Activated T-cell treated with anti-CD3 and anti-CD28 coated beads for 24 hours (primary cell): ENCODE measurements at places on chromosomes 6 and 20.
A peak's percentile ranks its signal among the peaks of the same experiment; 100 is the strongest.

DNA sequence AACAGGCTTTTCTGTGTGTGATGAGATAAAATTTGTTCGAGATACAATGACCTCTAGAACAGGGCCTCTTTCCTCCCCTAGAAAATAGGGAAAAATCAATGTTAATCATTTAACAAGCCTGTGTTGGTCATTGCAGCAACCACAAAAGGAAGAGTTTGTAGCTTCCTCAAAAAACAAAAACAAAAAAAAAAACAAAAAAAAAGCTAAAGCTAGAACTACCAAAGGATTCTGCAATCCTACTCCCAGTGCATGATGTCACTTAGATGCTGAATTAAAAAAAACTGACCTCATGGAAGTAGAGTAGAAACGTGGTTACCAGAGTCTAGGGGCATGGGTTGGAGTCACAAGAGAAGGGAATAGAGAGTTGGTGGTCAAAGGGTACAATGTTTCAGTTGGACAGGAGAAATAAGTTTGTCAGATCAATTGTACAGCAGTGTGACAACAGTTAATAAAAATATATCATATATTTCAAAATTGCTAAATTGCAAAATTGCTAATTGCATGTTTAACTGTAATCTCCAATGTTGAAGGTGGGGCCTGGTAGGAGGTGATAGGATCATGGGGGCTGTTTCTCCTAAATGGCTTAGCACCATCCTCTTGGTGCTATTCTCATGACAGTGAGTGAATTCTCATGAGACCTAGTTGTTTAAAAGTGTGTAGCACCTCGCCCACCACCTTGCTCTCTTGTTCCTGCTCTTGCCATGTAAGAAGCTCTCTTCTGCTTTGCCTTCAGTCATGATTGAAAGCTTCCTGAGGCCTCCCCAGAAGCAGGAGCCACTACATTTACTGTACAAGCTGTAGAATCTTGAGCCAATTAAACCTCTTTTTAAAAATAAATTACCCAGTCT, 163.4 kb upstream of the SIM1 start:
- DNase-seq, result no peak

- no peak for DNase-seq
These were observed 38.2 kb downstream of the KIF6 start for GRCh38 chr6:39686976-39687375.

DNA sequence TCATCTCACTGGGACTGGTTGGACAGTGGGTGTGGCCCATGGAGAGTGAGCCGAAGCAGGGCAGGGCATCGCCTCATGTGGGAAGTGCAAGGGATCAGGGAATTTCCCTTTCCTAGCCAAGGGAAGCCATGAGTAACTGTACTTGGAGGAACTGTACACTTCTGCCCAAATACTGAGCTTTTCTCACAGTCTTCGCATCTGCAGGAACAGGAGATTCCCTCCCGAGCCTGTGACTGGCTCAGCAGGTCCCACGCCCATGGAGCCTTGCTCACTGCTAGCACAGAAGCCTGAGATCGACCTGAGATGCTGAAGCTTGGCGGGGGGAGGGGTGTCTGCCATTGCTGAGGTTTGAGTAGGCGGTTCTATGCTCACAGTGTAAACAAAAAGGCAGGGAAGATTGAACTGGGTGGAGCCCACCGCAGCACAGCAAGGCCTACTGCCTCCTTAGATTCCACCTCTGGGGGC, 10.4 kb upstream of the CALHM5 start:
- DNase-seq, result no peak

GRCh38 chr20:55160037-55160436, 684.6 kb downstream of the DOK5 start:
- DNase-seq, result no peak

DNA sequence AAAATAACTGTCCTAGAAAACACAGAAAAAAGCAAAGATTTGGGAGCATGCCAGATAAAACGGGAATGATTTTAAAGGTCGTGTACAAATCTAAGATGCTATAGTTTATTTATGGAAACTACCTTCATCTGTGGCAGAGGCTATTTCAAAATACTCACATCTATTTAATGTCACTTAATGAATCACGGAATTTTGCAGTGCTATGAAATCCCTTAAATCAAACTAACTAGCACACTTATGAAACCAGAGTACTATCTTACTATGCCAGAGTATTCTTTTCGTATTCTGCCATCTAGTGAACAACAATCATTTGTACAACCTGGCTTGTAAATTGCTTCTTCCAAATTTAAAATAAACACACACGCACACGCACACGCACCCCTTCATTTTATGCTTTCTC, 77.9 kb upstream of the BMP5 start:
- no peak for DNase-seq

DNA sequence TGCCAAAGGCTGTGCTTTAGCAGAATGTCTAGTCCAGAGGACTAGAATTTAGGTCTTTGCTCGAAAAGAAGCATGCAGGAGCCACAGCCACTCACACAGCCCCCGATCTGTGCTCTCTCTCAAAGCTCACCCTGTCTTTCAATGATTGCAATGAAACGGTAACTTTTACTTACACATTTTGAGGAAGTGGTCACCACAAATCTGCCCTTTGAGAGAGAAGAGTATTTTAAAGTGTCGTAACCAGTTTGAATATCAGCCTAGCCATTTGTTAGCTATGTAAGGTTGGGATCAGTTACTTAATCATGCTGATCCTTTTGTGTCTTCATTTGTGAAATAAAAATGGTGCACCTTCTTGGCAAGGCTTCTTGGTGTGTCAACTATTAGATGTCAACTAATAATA, 209.0 kb downstream of the TFAP2A start:
- DNase-seq, result no peak

DNA sequence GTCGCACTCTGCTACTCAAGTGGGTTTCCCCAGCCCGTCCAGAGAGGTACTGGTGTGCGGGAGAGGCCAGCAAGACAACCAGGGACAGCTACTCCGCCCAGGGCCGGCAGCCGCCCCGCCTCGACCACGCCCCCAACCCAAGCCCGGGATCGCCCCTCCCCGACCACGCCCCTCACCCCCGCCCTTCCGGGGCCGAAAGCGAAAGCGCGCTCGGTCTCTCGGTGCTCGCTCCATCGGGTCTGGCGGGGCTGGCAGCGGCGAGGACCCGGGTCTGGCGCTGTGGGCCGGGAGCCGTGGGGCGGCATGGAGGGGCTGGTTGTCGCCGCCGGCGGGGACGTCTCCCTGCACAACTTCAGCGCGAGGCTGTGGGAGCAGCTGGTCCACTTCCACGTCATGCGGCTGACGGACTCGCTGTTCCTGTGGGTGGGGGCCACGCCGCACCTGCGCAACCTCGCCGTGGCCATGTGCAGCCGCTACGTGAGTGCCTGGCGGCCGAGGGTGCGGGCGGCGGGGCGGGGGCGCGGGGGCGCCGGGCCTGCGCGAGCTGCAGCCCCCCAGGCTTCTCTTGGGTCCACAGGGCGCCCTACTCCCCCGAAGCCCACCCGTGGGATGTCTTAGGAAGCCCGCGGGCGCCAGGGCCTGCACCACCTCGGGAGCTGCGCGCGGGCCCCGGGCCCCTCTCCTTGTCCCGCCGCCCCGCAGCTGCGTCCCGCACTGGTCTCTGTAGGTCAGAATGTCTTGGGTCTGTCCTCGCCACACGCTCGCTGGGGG, at the start of gene PSMG4:
Gene PSMG4, plus strand, starts transcription at position 228 of the 771 bp plus-strand sequence. Its CDS starts 76 bp downstream, at position 304.
- peak; percentile 94 for DNase-seq

DNA sequence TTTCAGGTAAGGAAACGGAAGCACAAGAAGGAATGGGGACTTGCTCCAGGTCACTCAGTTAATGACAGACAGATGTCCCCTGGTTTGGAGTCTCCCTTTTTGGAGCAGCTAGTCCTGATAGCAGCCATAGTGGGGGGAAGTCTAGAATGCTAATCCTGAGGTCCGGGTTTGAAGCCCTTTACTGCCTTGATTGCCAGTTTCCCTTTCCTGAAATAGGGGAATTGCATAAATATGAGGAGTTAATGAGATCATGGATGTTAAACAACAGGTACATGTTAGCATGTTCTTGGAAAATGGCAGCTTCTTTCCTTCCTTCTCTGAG, 341 bp upstream of the TTPAL start:
- DNase-seq, result no peak

GRCh38 chr20:35901678-35902544, 52.4 kb downstream of the SCAND1 start:
- DNase-seq, result no peak

DNA sequence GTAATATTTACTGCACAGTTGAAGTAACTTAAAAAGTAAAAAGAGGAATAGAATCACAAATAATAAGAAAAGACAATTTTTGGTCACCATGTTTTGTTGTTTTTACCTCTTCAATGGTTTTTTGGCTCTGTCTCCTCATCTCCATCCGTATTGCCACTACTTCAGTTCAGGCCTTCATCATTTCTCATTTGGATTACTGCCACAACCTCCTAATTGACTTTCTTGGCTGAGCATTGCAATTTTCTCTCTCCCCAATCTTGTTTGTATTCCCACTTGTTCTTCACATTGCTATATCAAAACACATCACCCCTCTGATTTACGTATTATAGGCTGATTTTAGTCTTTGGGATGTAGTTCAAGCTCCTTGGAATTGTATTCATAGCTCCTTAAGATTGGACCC, 161.7 kb downstream of the GRM1 start:
- no peak for DNase-seq

DNA sequence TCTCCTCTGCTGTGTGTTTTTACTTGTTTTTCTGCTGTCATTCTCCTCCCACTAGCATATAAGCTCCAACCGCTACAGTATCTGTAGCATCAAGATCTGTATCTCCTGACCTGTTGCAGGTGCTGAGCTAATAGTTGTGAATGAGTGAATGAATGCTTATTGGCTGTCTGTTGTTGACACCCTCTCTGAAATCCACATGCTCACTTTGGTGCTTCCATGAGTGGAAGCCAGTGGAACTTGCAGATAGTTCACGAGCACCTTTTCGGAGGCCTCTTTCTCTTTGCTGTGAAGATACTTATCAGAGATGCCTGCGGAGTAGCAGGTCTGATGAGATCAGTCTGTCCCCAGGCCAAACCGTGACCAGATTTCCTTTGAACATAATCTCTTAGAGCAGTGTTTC, 117.3 kb downstream of the EYA2 start:
- DNase-seq, result no peak

GRCh38 chr6:137832110-137832509, 34.9 kb upstream of the TNFAIP3 start:
- no peak for DNase-seq

- no peak for DNase-seq
These were observed 62.2 kb upstream of the DDR1 start for GRCh38 chr6:30821862-30822784.

DNA sequence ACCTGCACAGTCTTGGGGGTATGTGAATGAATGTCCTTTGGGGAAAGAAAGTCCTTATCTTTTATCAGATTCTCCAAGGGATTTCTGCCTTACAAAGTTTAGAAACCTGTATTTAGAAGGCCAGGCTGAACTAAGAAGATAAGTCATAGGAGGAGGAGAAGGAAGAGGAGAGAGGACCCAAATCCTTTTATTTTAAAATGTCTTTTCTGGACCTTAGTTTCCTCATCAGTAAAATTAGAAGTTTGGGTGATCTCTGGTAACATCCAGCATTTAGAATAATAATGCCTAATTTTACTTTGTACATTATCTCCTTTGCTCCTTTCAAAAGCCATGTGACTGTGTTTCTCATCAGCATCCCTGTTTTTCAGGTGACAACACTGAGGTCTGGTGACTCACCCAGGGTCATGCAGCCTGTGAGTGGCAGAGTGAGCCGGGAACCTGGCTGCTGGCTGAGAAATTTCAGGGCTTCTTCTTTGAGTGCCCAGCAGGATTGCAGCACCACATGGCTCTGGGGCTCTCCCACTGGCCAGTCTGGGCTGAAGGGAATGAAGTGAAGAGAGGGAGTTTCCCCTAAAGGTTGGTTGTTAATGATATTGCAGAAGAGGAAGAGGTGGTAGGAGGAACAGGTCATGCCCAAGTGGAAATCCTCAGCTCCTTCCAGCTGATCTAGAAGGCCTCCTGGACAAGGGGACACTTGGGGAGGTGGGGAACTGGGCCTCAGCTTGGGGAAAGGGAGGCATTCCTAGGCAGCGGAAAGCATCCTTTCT, 34.0 kb downstream of the VEGFA start:
- no peak for DNase-seq

DNA sequence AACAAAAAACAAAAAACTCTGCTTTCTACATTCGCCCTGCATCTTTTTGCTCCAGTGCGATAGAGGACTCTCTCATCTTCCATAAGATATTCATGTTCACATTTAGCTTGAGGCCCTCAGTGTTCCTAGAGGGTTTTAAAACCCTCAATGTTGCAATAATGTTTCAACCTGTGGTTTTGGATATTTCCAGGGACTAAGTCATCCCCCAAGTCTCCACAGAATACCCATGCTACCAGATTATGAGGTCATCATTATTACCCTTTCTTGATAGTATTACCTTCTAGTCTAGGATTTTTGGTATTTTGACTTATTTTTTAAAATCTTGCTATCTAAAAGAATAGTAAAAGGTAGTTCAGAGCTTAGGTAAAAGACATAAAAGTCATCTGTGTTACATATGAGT, 480.5 kb upstream of the ID4 start:
- DNase-seq, result no peak

DNA sequence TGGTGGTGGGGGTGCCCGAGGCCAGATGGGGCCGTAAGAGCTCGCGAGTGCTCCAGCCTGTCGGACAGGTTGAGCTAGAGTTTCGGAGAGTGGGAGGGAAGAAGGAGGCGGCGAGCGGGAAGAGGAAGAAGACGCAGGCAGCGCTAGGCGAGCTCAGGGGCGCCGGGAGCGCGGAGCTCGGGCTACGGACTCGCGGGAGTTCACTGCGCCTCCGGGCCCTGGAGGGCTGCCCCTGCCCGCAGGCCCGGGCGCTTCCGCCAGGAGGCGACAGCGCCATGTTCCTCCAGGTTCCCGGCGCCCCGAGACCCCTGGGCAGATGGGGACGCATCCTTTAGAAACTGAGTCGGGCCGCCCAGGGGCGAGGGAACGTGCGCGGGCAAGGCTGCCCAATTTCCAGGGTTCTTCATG, 984 bp downstream of the TFAP2C start:
- no peak for DNase-seq

- no peak for DNase-seq
These were observed 14.7 kb upstream of the SIM1 start for GRCh38 chr6:100479179-100480035.

GRCh38 chr20:20691477-20692235, 20.8 kb downstream of the RALGAPA2 start:
- DNase-seq, result no peak

DNA sequence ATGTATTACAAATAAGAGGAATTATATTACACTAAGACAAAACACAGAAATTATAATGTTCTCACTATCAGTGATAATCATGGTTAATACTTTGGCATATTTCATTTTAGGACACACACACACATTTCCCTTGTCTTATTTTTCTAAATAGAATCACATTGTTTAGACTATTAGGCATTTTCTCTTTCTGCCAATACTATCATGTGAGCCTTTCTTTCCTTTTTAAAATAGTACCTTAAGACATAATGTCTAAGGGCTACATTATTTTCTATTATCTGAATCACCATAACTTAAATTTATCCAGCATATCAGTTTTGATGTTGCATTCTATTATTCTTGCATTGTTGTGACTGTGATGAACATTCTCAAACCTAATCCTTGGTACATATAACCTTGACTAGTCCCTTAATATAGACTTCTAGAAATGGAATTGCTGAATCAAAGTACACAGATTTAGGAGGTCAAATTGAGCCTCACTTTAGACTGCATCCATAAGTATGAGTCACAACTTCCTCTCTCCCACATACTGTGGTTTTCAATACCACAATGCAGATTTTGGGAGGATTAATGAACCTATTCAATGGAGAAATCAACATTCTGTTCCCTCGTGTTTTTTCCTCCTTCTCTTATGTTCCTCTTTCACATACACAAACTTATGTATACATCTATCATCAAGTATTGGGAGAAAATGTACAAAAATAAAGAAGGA, 212.6 kb downstream of the MOXD1 start:
- no peak for DNase-seq

GRCh38 chr6:36313649-36313936, 23.1 kb downstream of the BNIP5 start:
- DNase-seq, result no peak
